Activated CD8-positive, alpha-beta memory T cell treated with anti-CD3 and anti-CD28 coated beads for 1 hour (primary cell): ENCODE measurements at places on chromosomes 1 and 21.

GRCh38 chr1:23930861-23931490 lies 17.8 kb upstream of the CNR2 start:
- DNase-seq: no peak

- DNase-seq: no peak
Observed at GRCh38 chr1:39490596-39491145, 765 bp upstream of the BMP8A start.

- no peak for DNase-seq
Observed at GRCh38 chr21:16577975-16578374, 848.2 kb downstream of the USP25 start.

DNA sequence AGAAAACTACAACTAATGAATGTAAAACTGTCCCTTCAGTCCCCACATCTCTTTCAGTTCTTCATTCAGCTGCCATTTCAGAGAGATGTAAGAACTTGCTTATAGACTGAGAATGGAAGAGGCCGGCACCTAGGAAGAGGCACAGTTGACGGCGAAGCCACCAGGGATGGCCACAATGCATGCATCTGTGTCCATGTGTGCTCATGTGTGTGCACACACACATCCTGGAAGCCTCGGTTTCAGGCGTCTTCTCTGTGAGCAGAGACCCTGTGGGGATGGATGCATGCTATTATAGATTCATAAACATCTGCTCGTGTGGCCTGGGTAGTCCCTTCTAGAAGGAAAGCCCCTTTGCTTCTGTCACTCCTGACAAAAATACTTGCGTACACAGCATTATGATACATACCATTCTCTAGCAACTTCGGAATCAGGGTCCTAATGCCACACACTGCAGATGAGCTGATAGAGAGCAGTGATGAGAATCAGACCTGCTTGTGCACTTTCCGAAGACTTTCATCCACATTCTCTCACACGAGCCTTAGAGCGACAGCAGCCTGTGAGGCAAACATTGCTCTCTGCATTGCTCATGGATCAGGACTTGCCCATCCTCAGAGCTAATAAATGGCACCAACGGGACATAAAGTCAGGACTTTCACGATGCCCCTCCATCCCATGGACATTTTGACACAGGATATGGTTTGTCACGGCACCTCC lies 12.4 kb upstream of the GPR61 start:
- no peak for DNase-seq

- no peak for DNase-seq
Observed at GRCh38 chr21:26117324-26117971, 53.1 kb downstream of the APP start.

GRCh38 chr1:14661222-14661621 lies 62.7 kb downstream of the KAZN start:
- no peak for DNase-seq

DNA sequence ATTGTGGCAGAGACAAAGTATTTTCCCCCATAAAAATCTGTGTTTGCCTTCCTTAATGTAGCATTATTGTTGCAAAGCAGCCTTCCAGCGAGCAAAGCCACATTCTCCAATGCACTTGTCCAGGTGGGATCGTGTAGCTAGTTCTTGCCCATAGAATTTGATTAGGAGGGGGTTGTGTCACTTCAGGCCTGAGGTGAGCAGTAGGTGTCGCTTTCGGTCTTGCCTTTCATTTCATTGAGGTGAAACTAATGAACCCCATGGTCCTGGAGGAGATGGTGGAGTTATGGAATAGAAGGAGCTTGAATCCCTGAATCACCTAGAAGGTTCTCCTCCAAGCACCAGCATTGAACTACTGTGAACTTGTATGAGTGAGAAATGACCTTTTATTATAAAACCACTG lies 318.9 kb upstream of the PBX1 start:
- DNase-seq: no peak

DNA sequence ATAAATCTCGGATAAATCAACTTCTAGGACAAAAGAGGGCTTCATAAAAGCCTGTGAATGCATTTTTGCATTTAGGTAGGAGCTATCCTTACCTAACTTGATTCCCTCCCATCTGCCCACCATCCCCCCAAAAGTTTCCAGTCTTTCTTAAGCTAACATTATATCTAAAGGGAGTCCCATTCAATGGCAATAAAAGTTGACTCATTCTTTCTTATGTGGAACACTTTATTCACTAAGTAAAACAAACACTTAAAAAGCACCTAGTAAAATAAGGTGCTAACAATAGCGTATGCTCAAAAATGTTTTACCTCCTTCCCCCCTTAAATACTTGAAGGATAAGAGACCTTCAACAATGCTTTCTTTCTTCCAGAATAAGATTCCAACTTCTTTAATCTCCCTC lies 83.8 kb downstream of the GON4L start:
- DNase-seq: no peak

DNA sequence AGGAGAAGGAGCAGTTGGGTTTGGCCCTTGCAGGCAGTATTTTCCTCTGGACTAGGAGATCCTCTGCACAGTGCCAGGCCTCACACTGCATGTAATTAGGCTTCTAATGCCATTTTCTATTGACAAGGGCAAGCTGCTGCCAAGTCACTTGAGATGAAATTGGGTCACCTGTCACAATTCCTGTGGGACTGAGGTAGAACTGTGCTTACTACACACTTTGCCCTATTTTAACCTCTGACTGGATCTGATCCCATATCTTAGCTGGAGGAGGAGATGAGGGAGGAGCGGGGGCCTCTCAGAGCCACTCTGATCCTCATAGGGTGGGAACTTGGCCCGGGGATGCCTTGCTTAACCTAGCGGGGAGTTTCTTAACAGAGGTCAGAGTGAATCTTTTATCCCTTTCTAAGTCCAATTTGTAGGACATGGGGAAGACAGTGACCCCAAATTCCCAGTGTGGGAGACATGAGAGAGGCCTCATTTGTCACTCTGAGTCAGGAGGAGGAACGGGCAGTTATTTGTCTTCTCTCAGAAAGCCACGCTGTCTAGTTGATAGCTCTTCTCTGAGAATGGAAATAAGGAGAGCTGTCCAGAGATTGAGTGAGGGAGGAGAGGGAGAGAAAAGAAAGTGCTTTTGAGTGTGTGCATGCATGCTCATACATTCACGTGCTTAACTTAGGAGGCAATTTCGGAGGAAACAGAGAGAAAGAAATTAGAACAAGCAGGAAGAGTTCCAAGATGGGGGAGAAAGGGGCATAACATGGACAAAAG lies 121.3 kb downstream of the CACNA1E start:
- DNase-seq: no peak

DNA sequence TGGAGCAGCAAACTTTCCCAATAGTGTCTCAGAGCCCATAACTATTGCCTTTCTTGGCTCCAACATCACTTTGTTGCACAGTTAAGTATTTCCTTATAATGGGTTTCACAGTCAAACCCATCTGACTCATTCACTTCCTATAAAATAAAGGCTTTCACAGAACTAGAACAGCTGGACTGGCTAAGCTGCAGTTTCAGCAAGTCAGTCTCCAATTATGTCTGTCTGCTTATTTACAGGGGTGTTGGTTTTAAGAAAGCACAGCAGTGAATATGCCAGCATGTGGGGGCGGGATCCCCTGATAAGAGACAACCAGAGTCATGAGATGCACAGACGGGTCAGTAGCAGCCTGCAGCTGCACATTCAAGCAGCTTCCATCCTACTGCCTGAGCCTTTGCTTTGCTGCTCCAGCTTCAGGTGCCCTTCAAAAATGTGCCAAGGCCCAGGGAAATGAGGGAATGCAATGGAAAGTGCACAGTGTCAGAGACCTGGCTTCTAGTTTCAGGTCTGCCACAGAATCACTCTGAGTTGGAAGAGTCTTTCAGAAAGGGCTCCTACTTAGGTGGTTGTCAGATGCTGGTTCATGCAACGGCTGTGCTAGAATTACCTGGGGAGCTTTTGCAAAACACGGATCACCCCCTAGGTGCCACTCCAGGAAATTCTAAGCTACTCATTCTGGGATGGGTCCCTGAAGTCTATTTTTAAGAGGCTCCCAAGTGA lies 24.8 kb downstream of the RNF19B start:
- no peak for DNase-seq

- DNase-seq: no peak
Observed at GRCh38 chr21:37509802-37510393, 143.3 kb downstream of the DYRK1A start.

GRCh38 chr1:160189649-160190625 lies at the start of gene CASQ1:
TSS of gene CASQ1 (plus strand) at chr1:160190575. CDS start at chr1:160190752, 177 bp downstream.
- no peak for DNase-seq

GRCh38 chr1:29415156-29415830 lies 179.0 kb downstream of the PTPRU start:
- DNase-seq: no peak

GRCh38 chr21:26835027-26835713 lies 10.0 kb downstream of the ADAMTS1 start:
- no peak for DNase-seq

- DNase-seq: no peak
Observed at GRCh38 chr1:84603941-84604830, 29.9 kb upstream of the CTBS start.

DNA sequence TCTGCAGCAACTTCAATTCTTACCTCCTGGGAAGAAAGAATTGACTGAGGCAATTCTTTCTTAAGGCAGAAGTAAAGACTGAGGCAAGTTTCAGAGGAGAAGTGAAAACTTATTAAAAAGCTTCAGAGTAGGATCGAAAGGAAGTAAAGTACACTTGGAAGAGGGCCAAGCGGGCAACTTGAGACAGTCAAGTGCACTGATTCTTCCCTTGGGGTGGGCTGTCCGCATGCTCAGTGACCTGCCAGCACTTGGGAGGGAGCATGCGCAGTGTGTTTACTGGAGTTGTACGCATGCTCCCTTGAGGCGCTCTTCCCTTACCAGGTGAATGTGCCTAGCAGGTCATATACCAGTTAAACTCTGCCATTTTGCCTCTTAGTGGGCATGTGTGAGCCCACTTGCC lies 55.3 kb upstream of the NBPF3 start:
- DNase-seq: no peak

- DNase-seq: no peak
Observed at GRCh38 chr1:22031214-22031962, 21.1 kb upstream of the CDC42 start.

DNA sequence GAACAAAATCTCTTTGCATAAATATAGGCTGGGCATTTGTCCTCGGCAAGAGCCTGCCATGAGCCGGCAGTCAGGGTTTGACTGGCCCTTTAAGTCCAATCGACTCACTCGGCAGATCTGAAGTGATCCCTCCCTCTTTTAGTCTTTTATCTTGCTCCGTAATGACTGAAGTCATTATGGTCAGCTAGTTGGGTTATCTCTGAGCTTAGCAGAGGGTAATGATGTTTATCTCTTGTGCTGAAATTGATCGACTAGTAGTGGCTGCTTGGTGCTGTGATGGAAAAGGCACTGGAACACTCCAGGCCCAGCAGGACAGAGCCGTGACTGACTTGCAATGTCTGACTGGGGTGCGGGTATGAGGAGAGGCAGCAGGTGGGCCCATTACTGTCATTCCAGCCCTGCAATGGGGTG lies 468 bp upstream of the ABCA4 start:
- no peak for DNase-seq

DNA sequence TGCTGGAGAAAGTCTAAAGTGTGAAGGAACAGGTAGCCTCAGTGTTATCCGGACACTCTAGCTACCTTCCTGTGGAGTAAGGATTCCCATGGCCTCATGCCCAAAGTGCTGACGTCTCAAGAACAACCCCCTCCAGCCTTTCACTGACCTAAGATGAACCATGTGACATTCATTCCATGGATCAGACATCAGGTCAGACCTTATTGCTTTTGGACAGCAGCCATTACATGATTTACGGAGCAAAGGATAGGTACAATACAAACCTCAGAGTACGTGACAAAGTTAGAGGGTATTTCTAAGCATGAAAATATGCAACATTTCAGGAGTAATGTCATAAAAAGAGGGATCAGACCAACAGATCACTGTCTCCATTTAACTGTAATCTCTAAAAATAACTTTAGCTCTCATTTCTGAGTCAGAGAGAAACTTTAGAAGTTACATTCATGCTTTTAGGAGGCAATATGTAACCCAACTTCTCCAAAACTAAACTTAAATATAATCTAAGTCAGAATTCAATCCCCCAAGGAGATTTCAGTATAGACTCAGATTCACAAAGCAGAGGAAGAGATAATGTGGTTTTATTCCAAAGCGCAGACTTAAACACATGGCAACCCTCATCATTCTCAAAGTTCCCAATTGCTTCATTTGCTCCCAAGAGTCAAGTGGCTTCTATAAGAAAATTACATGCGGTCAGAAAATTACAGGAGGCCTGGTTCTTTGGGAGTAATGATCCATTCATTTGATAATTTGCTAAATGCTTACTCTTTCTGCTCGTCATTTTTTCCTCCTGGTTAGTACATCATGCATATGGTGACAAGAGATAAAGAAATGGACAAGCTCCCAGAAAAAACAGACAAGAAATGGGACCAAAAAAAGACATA lies 280.4 kb downstream of the SETD4 start:
- no peak for DNase-seq

DNA sequence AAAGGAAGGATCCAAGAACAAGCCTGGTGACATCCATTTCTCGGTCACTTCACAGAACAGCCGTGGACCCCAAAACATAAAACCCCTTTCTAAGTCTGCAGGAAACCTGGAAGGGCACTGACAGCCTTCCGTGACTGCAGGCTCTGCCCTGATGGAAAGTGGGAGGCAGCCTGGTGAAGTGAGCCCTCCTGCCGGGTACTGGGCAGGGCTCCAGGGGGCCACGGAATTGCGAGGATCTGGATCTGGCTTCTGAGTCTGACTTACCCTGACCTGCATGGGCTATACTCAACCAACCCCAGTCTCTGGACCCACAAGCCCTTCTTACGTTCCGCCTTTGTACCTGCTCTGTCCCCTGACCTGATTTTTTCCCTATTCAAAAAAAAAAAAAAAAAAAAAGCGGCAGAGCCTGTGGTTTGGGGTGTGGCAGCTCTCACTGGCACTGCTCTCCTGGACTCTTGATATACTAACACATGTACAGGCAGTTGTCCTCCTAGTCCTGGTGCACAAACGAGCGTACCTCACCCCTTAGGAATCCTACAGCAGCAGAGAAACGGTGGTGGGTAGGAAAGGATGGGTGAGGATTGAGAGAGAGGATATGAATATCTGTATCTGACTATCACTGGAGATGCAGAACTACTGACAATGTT lies 82.9 kb downstream of the BEND5 start:
- no peak for DNase-seq

GRCh38 chr1:183098317-183098716 lies 75.1 kb downstream of the LAMC1 start:
- no peak for DNase-seq

- no peak for DNase-seq
Observed at GRCh38 chr21:36423771-36424433, 38.7 kb downstream of the CHAF1B start.

- DNase-seq: no peak
Observed at GRCh38 chr1:21317035-21317689, 26.9 kb upstream of the ECE1 start.

DNA sequence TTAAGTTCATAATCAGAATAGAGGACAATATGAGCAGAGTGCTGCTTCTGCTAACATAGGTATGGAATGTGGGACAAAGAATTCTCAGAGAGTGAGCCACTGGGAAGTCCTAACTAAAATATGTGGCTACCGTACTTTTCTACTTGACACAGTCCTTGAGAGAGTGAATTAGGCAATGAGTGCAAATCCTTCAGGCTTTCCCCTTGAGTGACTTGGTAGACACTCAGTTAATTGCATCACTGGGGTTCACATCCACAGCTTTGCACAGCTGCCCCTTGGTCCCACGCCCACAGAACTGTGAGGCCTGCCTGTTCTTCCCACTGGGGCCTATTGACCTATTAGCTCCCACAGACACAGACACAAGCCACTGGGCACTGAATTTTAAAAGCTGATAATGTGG lies 40.5 kb upstream of the PAXBP1 start:
- DNase-seq: no peak

GRCh38 chr1:86517336-86517735 lies 29.5 kb upstream of the CLCA4 start:
- DNase-seq: no peak
